NCI-H510A treated with DMSO at 0.1 percent for 48 hours (cell line): ENCODE measurements at places on chromosomes 13 and 19.
A peak's percentile ranks its signal among the peaks of the same experiment; 100 is the strongest.

DNA sequence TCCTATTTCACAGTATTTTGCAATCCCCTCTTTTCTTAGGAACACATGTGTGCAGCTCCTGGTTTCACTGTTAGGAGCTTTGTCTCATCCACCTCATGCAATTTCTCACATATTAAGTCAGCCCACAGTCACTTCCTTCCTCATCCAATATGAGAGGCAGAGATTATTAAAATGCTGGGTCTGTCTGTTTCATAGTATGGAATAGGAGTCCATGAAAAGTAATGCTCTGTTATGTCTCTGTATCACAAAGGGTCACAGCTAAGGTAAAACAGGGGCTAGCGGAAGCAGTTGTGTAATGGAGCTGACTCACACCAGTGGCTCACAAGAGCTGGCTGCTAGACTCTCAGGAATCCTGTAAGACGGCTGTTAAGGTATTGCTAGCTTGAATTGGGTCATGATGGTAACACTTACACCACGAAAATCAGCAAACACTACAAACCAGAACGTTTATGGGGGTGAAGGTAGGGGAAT, 216.5 kb downstream of the EFNB2 start:
- no peak for DNase-seq

DNA sequence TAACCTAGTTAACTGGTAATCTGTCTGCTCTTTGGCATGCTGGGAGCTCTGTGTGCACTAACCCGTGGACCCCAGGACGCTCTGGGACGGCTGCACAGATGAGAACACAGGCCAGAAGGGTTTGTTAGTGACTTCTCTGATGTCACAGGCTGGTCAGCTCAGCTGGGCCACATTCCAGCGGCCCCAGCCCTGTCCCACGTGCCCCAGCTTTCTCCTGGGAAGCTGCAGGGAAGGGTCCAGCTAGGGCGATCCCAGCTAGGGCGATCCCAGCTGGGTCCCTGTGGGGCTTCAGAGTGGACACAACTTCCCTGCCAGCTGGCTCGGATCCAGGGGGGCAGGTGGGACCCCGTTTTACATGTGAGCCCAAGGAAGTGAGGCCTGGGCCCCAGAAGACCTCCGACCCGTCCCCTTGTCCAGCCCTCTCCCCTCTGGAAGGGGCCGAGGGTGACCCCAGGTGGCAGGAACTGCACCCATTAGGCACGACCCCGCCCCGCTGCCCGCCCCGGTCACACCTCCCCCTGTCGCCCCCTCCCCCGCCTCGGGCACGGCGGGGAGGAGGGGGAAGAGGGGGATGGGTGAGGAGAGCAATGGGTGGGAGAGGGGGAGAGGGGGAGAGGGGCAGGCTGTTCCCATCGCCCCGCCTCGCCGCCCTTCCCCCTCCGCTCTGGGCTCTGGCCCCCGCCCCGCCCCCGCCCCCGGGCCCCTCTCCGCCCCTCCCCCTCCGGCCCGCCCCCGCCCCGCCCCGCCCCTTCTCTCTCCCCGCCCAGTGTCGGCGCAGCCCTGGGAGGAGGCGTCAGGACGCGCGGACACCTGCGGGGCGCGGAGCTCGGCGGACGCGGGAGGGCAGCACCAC, 75.2 kb upstream of the MCF2L start:
- DNase-seq: peak; percentile 48

GRCh38 chr19:31378404-31378803, 29.2 kb upstream of the TSHZ3 start:
- DNase-seq: no peak

- DNase-seq: no peak
Observed at GRCh38 chr13:105929505-105929904, 606.0 kb downstream of the EFNB2 start.

- DNase-seq: no peak
Observed at GRCh38 chr19:28556371-28556770, 656.6 kb downstream of the UQCRFS1 start.

DNA sequence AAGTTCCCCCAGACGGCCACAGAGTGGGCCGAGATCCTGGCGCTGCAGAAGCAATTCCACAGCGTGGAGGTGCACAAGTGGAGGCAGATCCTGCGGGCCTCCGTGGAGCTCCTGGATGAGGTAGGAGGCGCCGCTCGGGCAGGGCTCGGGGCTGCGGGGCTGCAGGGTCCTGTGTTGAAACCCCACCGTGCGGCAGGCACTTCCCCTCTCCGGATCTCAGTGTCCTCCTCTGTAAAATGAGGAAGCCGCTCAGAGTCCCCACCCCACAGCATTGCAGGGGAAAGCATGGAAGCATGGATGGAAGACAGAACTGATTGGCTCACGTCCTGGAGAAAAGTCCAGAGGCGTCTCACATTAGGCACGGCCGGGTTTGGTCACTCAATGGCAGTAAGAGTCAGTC, 6.8 kb upstream of the SCN1B start:
- no peak for DNase-seq
